ENCODE measurements at places on chromosomes 5 and 9. TPM values are rescaled to one million over a fixed set of nuclear protein-coding genes. Genes with fewer than 3 reads are reported as not detected.
A peak's percentile ranks its signal among the peaks of the same experiment; 100 is the strongest.

The CDX1 gene
- 0.39 TPM for polyA plus RNA-seq

- no peak for DNase-seq
These were observed 30.9 kb upstream of the OR2K2 start for GRCh38 chr9:111360881-111361280.

- peak; percentile 73 for DNase-seq
These were observed 503 bp upstream of the GDNF start for GRCh38 chr5:37840053-37841034.

DNA sequence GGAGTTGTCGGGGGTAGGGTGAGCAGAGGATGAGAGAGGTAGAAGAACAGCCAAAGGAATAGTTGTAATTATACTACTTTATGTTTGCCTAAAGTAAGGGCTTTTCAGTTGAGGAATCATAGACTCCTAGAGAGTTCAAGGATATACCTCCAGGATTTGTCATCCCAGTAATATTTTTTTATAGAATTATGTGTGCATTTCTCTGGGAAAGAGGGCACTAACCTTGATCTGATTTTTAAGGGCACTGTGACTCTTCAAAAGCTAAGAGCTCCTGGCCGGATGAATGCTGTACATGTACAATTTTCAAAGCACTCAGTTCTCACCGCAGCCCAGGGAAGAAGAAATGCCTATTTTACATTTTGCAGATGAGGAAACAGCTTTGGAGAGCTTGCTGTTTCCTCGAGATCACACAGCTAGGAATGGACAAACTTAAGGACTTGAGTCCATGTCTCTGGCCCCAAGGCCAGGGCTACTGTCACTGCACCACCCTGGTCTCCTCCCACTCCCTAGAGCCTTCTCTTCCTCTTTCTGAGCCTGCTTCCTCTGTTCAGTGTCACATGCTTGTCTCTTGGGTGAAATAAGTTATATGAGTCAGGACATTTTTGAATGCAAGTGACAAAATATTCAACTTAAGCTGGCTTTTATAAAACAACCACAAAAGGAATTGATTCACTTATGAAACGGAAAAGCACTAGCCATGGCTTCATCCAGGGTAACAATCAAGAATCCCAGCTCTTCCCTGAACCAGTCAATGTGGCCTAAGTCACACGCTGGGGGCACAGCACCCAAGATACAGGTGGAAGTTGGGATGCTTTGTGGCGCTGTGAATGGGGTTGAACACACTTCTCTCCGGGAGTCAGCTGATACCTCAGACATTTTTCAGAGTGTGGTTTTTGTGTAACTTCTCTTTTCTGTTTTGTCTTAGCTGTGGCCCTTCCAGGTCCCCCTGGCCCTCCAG lies 45.7 kb upstream of the TGFBR1 start:
- no peak for DNase-seq

The LCN1 gene
- polyA plus RNA-seq, result not detected

DNA sequence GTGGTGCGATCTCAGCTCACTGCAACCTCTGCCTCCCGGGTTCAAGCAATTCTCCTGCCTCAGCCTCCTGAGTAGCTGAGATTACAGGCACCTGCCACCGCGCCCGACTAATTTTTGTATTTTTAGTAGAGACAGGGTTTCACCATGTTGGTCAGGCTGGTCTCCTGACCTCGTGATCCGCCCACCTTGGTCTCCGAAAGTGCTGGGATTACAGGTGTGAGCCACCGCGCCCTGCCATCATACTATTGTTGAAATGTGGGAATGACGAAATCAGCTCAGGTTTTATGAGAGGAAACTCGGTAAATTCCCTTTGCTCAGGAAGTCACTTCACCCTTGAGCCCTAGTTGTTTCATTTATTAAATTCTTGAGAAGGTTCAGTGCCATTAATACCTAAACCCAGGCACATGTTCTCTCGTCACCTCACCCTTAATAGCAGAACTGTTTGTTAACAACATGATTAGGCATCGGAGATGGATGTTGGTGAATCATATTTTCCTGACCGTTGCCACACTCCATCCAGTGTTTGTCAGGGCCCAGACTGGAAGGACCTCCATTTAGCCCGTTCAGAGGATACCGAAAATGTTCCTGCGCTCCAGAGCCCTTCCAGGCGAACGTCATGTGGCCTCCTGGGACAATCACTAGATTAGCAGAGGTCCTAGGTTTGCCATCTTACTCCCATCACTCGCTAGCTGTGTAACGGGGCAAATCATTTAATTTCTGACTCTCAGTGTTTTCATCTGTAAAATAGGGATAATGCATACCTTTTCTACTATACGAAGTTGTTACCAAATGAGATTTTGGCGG lies 20.0 kb upstream of the CREBRF start:
- DNase-seq, result no peak

GRCh38 chr9:135811801-135812200 lies 95.5 kb downstream of the CAMSAP1 start:
- DNase-seq, result peak; percentile 11

DNA sequence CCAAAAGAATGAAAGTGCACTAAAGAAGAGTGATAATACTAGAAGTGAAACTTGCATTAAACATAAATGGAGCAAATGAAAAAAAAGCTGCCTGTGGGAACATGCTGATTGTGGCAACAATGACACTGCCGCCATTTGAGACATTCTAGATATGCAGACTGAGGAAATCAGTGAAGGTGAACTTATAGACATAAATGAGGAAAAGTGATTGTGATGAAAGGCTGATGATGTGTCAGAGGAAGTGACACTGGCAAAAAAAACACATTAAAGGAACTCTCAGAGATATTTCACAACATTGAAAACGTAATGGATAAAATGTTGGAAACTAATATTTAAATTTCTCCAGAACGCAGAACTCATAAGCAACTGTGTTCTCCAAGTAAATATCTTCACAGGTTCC lies 1.2 kb downstream of the ERCC8 start:
- DNase-seq, result no peak

GRCh38 chr9:110021891-110022290 lies 186.1 kb downstream of the C9orf152 start:
- DNase-seq, result no peak

GRCh38 chr5:66180282-66181155 lies 36.4 kb downstream of the SREK1 start:
- peak; percentile 74 for DNase-seq

The DEPDC1B gene
- 5.2 TPM for polyA plus RNA-seq

- DNase-seq, result no peak
These were observed 1243.4 kb downstream of the MAT2B start for GRCh38 chr5:164748861-164749260.

DNA sequence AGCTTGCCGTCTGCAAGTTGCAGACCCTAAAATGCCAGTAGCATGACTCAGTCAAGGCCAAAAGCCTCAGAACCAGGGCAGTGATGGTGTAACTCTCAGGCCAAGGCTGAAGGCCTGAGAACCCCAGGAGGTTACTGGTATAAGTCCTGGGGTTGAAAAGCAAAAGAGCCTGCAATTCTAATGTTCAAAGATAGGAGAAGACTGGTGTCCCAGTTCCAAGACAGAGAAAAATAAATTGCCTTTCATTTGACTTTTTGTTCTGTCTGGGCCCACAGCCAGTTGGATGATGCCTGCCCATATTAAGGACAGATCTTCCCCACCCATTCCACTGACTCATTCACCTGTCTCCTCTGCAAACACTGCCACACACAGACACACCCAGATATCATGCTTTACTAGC lies 673.2 kb downstream of the CDH18 start:
- DNase-seq, result no peak

DNA sequence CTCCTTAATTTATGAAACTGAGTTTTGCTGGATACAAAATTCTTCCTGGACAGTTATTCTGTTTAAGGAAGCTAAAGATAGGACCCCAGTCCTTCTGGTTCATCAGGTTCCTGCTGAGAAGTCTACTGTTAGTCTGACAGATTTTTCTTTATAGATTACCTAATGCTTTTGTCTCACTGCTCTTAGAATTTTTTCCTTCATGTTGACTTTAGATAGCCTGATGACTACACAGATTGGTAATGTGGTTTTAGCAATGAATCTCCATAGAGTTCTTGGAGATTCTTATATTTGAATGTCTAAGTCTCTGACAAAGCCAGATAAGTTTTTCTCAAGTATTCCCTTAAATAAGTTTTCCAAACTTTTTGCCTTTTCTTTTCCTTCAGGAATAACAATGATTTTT lies 419.7 kb downstream of the CDH10 start:
- no peak for DNase-seq

The PRR16 gene
- polyA plus RNA-seq, result 2.4 TPM

GRCh38 chr9:114856942-114857315 lies 51.1 kb upstream of the TNFSF15 start:
- DNase-seq, result no peak

- DNase-seq, result no peak
These were observed 133.8 kb downstream of the LIFR start for GRCh38 chr5:38422622-38423021.

DNA sequence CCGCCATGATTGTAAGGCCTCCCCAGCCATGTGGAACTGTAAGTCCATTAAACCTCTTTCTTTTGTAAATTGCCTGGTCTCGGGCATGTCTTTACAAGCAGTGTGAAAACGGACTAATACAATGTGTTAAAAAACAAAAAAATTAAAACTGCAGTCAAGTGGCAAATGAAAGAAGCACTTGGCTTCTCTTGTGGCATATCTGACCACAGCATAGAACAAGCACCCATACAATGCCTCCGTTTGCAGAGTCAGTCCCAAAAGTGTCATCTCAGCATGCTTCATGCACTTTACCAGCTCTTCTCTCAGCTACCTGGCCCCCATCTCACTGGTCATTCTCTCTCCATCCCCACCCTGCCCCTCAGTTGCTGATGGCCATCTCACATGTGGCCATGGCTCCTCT lies 51.1 kb upstream of the DAPK1 start:
- DNase-seq, result no peak

- DNase-seq, result no peak
These were observed 76.3 kb downstream of the TMEM167A start for GRCh38 chr5:83000922-83001321.

The KCNV2 gene
- polyA plus RNA-seq, result not detected
